ENCODE measurements at places on chromosomes 1 and 21.

DNA sequence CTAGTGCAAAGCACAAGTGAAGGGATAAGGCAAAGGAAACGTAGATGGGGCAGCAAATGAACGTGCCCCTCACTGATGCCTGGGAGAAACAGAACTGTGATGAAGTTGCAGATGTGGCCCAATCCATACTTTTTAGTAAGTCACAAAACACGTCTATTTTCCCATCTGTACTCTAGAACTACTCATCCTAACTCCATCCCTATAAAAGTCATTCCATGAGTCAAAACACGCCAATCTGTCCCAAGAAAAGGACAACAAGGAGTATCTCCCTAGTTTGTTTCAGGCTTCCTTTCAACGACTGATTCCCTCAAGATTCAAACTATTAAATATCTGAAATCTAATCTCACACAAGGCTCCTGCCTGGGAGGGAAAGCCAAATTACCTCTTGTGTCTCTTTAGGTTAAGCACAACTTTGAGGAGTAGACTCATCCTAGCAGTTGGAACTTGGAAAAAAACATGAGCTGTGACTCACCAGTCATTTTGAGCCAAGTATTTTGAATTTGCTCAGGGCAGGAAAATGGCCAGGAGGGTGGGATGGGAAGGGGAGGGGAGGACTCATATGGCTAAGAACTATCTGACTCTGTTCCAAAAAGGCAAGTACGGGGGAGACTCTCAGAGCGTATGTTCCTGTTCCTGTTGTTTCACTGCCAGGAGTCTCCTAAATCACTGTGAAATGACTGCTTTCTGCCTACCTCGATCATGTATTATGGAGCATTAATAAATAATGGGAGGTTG is 214.5 kb upstream of the CAMK1G start:
- no peak for DNase-seq

DNA sequence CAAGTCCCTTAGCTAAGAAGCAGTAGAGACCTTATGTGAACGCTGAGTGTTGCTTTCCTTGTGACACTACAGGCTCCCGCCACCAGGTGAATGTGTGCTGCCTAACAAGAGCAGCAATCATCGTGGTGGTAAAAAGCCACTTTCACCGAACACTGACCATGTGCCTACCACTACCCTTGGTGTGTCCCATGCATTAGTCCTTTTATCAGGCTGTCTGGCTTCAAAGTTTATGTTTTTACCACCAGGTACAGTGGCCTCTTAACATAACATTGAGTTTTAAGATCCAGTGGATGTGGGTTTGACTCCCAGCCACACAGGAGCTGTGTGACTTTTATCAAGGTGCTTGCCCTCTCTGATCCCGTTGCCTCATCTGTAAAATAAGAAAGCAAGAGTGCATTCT is 1.7 kb downstream of the C1QB start:
- no peak for DNase-seq

DNA sequence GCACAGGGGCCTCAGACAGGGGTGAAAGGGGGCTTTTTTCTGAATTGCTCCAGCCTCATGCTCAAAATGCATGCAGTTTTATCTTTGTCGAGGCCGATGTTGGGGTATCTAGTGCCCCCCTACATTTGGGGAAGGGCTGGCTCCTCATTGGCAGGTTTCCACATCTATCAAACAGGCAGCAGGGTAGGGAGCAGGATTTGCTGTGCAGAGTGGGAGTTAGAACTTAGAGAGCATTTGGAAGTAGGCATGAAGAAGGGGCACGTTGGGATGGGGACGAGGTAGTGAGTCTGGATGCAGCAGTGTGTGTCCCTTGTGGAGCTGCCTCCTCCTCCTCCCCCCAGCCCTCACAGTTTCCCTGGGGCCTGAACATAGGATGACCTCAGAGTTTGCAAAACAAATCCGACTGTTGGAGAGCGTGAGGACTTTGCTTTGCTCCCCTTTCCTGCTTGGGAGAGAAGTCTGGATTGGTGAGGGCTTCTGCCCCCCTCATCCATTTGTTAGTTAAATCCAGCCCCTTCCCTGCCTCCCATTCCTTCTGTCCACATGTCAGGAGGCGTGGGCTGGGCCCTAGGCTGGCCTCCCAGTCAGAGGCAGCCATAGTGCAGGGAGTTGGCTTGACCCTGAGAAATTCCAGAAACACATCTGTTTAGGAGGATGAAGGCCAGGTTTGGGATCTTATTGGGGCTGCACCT is 36.9 kb upstream of the GPR37L1 start:
- no peak for DNase-seq

- DNase-seq: no peak
These were observed 466.6 kb upstream of the C1orf87 start for GRCh38 chr1:60540141-60540540.

GRCh38 chr1:24910751-24911650 is 19.1 kb downstream of the RUNX3 start:
- DNase-seq: no peak

DNA sequence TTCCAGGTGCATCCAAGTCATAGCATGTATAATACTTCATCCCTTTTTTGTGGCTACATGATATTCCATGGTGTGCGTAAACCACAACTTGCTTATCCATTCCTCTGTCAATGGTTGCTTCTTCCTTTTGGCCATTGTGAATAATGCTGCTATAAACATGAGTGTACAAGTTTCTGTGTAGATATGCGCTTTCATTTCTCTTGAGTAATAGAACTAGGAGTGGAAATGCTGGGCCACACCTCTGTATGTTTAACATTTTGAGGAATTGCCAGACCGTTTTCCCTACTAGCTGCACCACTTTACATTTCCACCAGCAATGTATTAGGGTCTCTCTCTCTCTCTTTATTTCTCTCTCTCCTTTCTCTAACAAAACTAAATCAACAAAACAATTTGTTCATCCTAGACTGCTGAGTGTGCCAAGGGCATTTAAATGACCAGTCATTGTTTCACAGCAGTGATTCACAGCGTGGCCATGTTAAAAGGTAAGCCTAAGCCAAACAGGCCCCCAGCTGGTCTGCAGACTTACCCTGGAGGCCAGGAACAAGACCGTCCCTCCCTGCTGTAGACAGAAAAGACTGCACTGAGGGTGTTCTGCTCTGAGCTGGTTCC is 53.2 kb upstream of the LYST start:
- no peak for DNase-seq

DNA sequence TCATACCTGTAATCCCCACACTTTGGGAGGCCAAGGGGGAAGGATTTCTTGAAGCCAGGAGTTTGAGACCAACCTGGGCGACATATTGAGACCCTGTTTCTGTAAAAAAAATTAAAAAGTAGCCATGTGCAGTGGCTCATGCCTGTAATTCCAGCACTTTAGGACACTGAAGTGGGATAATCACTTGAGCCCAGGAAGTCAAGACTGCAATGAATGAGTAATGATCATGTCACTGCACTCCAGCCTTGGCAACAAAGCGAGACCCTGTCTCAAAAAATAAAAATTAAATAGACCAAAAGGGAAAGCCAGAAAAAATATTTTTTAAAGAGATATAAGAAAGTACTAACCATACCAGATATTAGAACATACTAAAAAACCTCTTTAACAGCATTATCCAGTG is 44.7 kb upstream of the LYPLAL1 start:
- DNase-seq: no peak

- no peak for DNase-seq
These were observed 68.2 kb downstream of the FNBP1L start for GRCh38 chr1:93516164-93516563.

DNA sequence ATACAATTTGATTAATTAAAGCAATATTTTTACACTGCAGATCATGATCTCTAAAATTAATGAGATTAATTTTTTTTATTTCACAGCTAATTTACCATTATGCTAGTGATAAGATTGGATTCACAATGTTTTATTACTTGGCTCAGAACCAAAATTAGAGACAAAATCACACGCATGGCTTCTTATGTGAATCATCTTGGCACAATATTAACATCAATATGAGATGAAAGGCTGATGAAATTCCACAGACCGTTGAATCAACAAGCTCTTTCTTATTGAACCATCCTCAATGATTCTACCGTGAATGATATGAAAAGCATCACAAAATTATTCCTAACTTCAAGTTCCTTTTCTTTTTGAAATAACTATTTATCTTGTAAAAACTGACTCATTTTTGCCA is 544.9 kb downstream of the KCNT2 start:
- no peak for DNase-seq

DNA sequence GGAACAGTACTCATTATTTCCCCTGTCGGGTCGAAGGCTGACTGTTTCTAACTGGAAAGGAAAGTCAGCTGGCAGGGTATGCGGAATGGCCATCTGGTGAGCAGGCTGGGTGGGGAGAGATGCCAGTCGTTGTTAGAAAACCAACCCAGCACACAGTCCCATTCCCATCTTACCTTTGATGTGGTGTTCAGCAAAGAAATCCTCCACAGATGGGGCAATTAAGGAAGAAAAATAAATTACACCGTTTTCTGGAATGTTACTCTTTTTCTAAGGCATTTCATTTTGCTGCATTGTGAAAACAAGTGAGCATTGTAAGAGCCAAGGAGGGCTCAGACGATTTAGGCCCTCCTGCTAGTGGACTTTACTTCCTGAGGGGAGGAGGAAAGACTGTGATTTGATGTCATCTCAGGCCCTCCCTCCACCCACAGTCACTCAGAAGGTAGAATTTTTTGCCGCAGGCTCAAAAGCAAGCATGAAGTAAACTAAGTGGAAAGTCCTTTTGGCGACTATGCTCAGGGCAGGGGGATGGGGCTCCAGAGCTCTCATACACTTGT is at the start of gene SLC16A4:
SLC16A4 (minus strand) TSS at position 335 of the 554 bp plus-strand sequence. CDS start 1,703 bp downstream, outside the sequence.
- peak; percentile 53 for DNase-seq

- DNase-seq: no peak
These were observed 157.0 kb upstream of the CACNA1E start for GRCh38 chr1:181326348-181326747.

- DNase-seq: no peak
These were observed 5.8 kb downstream of the ABCB10 start for GRCh38 chr1:229552732-229553131.

- peak; percentile 45 for DNase-seq
These were observed 563.0 kb upstream of the NEGR1 start for GRCh38 chr1:72845381-72845780.

DNA sequence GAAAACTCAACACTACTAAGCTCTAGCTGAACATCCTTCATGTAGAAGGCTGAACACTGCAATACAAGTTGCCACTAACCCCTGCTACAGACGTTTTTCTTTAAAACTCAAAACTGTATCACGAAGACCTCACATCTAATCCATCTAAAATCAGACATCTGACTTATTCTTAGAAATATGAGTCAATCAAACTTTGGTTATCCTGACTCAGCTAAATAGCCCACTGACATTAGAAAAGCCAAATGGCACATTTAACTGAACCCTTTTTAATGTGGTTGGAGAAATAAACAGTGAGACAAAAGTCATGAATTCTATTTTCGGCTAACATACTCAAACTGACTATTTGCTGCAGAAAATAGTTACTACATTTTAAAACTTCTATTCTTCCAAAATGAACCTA is 35.6 kb downstream of the WLS start:
- no peak for DNase-seq

GRCh38 chr1:32336963-32337675 is 1.1 kb upstream of the MARCKSL1 start:
- no peak for DNase-seq

- DNase-seq: no peak
These were observed 58.5 kb downstream of the LPAR3 start for GRCh38 chr1:84834419-84835064.

GRCh38 chr1:40386796-40387195 is 13.3 kb downstream of the SMAP2 start:
- DNase-seq: no peak

GRCh38 chr1:210299501-210299900 is 29.2 kb upstream of the HHAT start:
- no peak for DNase-seq

- DNase-seq: no peak
These were observed 3.5 kb downstream of the SHISA4 start for GRCh38 chr1:201892211-201892610.

DNA sequence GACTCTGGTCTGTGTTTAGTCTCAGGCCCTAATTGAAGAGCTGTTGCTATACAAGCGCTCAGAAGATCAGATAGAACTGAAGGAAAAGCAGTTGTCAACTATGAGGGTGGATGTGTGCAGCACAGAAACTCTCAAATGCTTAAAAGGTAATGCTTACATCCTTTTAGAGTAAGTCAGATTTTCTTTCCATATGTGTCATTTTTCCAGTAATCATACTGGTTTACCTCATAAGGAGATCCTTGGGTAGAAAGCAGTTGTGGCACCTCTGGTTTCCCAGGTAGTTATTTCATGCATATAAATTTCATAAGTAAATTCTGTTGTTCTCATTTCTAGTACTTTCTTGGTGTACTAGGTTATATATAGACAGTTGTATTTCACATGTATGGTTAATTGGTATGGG is 43.0 kb upstream of the TARS2 start:
- DNase-seq: no peak

- no peak for DNase-seq
These were observed 14.0 kb downstream of the HSD3B2 start for GRCh38 chr1:119428991-119429390.

DNA sequence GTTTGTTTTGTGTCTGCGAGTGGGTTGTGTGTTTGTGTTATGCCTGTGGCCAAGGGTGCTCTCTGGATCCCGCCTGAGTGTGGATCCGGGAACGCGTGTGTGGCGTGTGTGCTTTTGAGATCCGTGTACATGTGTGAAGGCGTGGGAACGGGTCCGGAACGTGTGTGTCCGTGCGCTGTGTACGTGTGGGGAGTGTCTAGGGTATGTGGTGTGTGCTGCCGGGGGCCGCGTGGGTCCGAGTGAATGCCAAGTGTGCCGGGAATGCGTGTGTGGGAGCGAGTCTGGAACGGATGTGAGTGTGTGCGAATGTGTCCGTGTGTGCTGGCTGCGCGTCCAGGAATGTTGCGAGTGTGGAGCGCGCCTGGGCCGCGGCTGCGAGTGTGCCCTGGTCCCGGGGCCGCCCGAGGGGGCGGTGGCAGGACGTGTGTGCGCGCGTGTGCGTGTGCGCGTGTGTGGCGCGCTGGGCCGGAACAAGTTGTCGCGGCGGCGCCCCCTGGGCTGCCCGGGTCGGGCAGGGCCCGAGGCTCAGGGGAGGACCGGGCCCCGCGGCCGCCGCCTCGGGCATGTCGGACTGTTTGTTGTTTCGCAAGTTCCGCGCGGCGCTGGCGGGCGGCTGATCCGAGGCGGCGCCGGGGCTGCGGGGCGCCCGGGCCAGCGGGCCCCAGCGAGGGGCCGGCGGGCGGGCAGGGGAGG is 953 bp downstream of the PTPRU start:
- peak; percentile 79 for DNase-seq

- no peak for DNase-seq
These were observed 289.4 kb upstream of the DUSP10 start for GRCh38 chr1:222031318-222031717.

GRCh38 chr1:997713-997992 is 2.2 kb downstream of the HES4 start:
- DNase-seq: no peak
